ENCODE measurements at places on chromosomes 6 and 20.

DNA sequence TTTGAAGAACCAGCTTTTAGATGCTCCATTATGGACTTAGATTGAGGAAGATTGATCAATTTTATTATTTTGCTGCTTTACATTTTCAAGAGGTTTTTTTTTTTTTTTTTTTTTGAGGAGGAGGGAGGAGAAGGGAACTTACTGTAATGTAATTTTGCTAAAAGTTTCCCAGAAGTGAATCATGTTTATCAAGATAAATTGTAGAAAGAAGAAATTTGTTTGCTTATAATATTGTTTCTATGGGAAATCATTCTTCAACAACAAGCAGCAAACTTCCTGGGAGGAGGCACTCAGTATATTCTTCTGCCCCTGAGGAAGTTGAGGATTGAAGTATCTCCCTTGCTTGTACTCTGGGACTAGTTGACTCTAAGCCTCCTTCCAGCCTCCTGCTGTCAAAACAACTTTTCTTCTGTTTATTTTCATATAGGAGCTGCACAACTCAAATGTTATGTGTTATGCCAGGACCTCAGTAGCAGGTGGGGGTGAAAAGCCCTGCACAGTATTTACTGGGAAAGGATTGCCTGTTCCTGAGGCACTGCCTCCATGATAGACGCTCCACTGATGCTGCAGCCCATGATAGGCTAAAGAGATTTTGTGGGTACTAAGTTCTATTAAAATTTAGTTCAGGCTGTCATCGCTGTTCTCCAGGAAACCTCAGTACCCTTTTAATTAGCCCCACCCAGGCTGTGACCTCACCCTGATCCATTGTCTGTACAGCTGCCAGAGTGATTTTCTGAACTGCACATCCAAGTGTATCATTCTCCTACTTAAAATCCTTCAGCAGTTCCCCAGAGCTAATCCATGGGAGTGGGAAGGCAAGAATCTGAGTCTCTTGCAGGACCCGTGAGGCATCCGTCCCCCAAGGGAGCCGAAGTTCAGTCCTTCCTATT, 51.9 kb downstream of the CARMIL1 start:
- no peak for DNase-seq

- no peak for DNase-seq
These were observed 52.9 kb downstream of the RPP40 start for GRCh38 chr6:4950836-4951533.

GRCh38 chr6:4180652-4181255, 45.4 kb upstream of the ECI2 start:
- no peak for DNase-seq

DNA sequence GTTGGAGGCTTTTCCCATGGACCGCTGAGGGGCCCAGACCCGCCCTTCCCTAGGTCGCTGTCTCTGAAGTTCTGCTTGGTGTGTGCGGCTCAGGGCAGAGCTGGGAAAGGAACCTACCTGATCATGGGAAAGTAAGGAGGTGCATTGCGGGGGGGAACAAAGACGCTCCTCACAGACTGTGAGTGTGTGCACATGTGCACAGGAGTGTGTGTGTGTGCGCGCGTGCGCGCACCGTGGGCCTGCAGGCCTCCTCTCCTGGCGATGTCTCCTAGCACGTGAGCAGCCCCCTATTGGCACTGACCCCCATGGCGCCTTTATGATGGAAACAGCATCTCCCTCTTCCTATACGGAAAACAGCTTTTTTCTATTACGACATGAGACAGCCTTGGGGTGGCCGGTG, 224.1 kb downstream of the TAF4 start:
- DNase-seq, result no peak

- DNase-seq, result no peak
These were observed 14.9 kb downstream of the KCNQ5 start for GRCh38 chr6:72636786-72637185.

GRCh38 chr6:119249319-119249718, 100.2 kb downstream of the MAN1A1 start:
- no peak for DNase-seq

GRCh38 chr20:16054985-16055384, 518.3 kb downstream of the KIF16B start:
- no peak for DNase-seq

GRCh38 chr20:58133020-58133808, 95.2 kb downstream of the ANKRD60 start:
- DNase-seq, result no peak

Data from endothelial cell (in vitro differentiated cells).